ENCODE measurements at places on chromosomes 7 and 10. TPM values are rescaled to one million over a fixed set of nuclear protein-coding genes. Genes with fewer than 3 reads are reported as not detected.

Gene COL1A2
- total RNA-seq: 103 TPM

Gene CYP26A1
- total RNA-seq: not detected

Gene BHLHA15
- 1.0 TPM for total RNA-seq

Gene TMEM229A
- total RNA-seq: not detected
